ENCODE measurements at places on chromosomes 2 and 18.

GRCh38 chr2:127661072-127661649, 14.2 kb downstream of the LIMS2 start:
- DNase-seq: peak; percentile 74

DNA sequence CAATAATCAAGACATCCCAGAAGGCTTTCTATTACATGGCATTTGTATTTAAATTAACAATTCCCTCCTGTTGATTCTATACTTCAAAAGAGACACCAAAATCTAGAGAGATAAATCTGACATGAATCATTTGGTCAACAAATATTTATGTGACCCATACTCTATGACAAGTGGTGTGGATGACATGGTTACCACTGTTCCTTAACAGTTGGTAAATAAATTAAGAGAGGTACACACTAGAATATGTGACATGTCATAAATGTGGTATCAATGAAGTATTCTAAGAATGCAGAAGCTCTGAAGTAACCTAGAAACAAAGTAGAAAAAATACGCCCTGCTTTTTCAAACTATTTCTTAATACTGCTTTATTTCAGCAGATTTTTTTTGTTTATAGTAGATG, 255.4 kb downstream of the EXOC6B start:
- no peak for DNase-seq

DNA sequence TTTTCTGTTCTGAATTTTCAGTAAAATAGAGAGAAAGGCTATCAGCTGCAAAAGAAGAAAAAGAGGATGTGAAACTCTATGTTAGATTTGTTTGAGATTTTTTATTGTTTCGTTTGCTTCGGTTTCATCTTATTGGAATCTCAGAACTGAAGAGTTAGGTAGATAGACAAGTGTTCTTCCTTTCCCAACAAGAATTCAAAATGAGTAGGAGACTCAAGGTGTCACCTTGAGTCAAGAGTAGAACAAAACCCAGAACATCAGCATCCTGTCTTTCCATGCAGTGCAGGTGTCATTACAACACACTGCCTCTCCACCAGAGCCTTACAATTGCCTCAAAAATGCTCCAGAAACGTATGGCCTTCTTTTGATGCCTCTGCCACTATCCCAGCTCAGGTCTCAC, 21.1 kb downstream of the NBAS start:
- DNase-seq: no peak

DNA sequence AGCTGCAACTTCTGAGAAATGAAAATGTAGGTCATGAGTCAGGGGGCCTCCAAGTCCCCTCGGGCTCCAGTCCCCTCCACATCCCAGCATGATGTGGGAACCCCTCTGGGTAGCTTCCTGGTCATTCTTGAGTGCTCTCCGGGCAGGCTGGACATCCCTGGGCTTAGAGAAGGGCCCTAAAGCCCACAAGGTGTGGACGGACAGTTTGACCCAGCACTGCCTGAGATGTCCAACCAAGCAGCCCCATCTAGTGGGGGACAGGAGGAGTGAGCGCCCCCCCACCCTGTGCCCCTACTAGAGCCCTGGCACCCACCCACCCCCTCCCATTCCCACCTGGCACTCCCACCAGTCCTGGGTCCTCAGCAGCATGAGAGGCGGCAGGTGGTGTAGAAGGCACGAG, 46.0 kb downstream of the CYP27C1 start:
- no peak for DNase-seq

GRCh38 chr18:7458884-7459283, 108.2 kb upstream of the PTPRM start:
- no peak for DNase-seq

DNA sequence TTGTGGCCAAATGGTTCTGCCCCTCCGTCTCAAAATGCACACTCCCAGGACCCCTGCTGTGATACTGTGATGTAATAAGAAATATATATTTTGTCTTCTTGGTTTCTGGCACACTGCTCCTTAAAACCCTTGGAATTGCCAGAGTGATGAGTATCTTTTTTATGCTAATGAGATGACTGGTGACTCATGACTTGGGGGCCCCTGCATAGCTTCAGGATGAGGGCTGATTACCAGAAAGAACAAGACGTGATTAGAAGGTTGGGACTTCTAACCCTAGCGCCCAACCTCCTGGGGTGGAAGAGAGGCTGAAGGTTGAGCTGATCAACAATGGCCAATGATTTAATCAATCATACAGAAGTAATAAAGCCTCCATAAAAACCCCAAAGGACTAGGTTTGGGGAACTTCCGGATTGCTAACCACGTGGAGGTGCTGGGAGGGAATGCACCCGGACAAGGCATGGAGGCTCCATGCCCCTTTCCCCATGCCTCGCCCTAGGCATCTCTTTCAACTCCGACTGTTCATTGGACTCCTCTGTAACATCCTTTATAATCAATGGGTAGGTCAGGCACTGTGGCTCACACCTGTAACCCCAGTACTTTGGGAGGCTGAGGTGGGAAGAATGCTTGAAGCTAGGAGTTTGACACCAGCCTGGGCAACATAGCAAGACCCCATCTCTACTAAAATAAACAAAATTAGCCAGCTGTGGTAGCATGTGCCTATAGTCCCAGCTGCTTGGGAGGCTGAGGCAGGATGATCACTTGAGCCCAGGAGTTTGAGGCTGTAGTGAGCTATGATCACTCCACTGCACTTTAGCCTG, 89.1 kb downstream of the HS1BP3 start:
- DNase-seq: peak; percentile 33

GRCh38 chr18:34965566-34965965, 75.6 kb upstream of the MAPRE2 start:
- no peak for DNase-seq

DNA sequence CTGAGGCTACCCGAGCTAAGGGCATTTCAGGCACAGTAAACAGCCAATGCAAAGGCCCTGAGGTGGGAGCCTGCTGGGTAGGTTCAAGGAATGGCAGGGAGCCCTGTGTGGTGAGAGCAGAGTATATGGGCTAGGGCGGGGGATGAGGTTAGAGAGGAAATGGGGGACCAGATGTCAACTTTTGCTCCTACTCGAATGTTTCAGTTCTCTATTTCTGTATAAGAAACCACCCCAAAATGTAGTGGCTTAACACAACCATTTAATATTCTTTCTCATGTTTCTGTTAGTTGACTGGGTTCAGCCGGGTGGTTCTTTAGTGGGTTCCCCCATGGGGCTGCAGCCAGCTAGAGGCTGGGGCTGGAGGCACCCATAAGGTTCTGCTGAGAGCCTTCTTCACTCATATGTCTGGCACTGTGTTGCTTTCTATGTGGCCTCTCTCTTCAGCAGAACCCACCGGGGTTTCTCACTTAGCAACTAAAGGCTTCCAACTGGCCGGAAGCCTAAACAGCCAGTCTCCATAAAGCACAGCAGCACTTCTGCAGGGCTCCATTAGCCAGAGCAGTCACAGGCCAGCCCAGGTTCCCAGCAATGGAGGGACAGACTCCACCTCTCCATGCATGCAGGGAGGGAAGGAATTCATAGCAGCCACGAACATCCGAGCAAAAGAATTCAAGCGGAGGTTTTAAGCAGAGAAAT, 5.6 kb upstream of the ATOH8 start:
- no peak for DNase-seq

DNA sequence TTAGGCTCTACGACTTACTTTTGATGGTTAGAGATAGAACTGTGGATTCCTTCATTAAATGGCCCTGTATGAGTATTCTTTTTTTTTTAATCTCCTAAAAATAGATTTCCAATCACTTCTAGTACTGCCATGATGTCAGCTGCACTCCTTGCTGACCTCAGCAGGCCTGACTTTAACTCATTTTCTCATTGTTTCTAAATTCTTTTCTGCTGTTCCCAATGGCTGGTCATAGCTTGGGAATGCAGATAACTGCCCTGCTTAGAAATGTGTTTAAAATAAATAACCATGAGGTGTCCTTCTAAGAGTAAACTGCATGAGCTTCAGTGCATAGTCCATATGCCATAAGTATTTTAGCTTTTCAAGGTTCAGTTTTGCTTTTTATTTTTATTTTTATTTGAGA, 15.7 kb downstream of the CCDC85A start:
- peak; percentile 64 for DNase-seq

DNA sequence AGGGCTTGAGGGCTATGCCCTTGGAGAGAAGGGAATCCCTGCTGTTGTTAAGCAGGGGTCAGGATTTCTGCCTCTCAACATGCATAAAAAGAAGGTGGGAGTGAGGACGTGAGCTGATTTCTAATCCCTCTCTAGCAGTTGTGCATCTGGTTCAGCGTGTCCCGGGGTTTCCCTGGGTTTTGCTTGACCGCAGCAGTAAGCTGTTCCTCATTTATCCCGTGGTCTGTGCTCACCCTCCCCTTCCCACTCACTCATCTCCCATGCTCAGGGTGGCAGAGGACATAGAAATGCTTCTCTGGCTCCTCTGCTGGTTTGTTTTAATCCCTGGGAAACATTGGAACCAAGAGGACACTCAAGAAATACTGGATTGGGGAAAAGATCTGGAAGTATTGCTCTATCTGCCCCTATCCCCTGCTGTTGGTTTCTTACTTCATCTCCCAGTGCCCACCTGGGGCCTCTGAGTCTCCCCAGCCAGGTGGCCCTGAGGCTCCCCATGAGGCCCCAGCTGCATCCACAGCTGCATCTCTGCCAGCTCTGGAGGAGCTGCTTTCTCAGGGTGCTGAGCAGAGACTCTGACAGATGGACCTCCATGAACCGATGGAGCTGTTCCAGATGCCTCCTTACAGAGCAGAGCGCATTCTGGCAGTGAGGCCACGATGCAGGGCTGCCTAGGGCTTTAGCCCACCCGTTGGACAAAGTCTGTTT, 36.1 kb downstream of the TET3 start:
- no peak for DNase-seq

- no peak for DNase-seq
These were observed 46.4 kb downstream of the SLC8A1 start for GRCh38 chr2:40405465-40405864.

DNA sequence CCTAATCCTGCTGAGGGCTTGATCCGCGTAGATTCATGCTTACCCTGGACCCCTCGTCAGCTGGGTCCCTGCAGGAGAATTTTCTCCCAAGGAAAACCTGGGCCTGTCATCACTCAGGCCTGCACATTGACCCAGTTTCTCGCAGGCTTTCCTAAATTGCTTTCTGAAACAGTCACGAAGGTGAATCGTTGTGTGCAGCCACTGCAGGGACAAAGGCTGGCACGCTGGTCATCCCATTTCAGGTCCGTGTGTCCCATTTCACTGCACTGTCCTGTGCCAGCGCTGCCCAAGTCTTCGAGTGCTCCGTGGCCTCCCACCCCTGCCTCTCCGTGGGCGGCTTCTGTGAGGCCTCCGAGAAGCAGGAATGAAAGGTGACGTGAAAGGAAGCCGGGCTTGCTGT, 62.8 kb upstream of the YWHAQ start:
- no peak for DNase-seq

DNA sequence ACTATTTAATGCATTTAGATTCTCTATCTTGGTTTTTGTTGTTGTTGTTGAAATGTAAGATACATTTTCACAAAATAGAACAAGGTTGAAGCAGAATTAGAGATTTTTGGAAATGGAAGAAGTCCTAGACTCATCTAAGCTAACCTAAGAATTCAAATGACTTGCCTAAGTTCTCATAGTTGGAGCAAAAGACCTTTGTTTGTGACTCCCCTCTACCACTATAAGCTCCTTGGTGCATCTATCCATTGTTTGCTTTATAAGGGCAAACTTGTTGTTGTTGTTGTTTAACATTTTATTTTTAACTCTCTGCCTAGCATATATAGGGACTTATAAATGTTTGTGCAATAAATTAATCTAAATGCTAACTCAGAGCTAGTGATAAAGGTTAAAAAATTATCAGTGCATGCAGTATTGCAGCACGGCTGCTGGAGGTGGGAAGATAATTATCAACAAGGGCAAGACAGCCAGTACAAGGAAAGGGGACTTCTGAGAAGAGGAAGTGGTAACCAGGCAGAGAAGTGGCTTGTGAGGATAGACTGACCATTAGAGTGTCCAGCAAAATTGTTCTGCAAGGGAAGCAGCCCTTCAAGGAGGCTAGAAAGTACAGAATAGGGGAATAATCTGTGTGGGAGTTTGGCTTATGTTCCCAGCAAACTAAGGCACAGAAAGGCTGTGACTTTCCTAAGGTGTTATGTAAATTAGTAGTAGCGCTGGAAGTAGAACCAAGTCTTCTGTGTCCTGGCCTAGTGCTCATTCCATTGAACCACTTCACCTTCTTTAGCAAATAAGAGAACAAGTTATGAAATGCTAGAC, 38.1 kb upstream of the ACYP2 start:
- no peak for DNase-seq

- DNase-seq: no peak
These were observed 72.9 kb downstream of the PRKCE start for GRCh38 chr2:45724335-45724734.

GRCh38 chr2:212117926-212118325, 420.7 kb downstream of the ERBB4 start:
- DNase-seq: no peak

DNA sequence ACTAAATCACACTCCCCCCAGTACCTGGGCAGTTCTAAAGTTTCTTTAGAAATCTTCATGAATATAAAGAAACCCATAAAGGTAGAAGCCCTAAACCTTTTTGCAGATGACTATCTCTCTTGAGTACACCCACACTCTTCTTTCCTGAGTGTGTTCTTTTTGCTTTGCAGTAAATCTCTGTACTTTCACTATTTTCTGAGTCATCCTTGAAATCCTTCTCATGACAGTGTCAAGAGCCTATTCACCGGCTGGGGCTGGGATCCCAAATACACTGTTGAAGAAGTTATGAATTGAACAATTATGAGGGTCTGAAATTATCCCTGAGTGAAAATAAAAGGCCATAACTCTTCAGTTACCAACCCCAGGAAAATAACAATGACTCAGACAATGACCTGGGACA, 133.9 kb upstream of the CCDC195 start:
- DNase-seq: no peak

GRCh38 chr18:59669872-59670657, 27.2 kb downstream of the CCBE1 start:
- DNase-seq: no peak

GRCh38 chr18:46055838-46056230, 16.2 kb downstream of the PSTPIP2 start:
- DNase-seq: no peak

DNA sequence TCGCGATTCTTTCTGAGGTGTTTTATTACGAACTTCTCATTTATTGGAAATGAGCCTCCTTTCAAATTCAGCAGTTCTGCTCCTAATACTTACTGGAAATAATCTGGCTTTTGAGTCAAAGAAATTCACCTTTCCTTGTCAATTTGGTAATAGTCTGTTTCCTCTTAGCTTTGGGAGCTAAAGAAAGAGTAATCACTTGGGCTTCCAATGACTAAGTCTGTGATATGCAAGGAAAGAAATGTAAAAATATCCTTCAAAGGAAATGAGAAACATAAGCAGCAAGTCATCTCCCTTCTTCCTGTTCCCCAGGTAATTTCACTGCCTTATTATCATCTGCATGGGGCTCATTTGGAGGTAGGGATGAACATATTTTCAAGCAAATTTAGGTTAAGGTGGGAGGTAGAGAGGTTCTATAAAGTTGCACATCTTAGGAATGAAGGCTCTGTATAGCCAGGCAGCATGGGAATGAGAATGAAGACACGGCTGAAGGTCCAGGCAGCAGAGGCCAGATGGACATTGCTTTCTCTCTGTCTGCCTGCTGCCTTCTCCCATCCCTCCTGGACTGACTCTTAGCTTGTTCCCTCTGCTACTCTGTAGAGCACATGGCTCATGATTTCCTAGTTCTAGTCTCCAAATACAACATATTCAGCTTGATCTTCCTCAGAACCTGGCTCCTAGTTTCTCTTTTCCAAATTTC, 1.0 kb downstream of the SPP2 start:
- DNase-seq: no peak

GRCh38 chr2:218067523-218067922, 1.5 kb upstream of the RUFY4 start:
- no peak for DNase-seq

GRCh38 chr18:55268151-55268601, 308.9 kb upstream of the CCDC68 start:
- no peak for DNase-seq

- no peak for DNase-seq
These were observed 36.0 kb downstream of the PHLPP1 start for GRCh38 chr18:62751341-62751821.

Measured in HS-27A (cell line).